Stimulated activated CD8-positive, alpha-beta memory T cell treated with anti-CD3 and anti-CD28 coated beads, Interleukin-4, amount 100 ng/mL, for 1 hour (primary cell): ENCODE measurements at places on chromosomes 7 and 10.

GRCh38 chr7:154647625-154648024 is 355.3 kb downstream of the PAXIP1 start:
- DNase-seq = no peak

DNA sequence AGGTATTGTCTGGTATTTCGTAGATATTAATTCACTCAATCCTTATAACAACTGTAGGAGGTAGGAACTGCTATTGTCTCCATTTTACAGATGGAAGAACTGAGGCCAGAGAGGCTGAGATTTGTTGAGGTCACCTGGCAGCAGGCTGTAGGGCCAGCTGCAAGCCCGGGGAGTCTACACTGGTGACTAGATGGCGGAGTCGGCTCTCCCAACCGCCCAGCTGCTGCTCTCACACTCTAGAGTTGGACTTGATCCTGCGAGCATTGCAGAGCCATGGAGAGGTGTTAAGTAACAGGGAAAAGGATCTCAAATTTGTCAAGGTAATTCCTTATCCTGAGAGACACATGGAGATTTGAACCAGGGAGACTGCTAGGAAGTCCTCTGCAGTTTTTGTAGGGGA is 124.1 kb downstream of the CAMK1D start:
- no peak for DNase-seq

- DNase-seq = no peak
Observed at GRCh38 chr10:87615856-87616255, 43.8 kb upstream of the PAPSS2 start.

DNA sequence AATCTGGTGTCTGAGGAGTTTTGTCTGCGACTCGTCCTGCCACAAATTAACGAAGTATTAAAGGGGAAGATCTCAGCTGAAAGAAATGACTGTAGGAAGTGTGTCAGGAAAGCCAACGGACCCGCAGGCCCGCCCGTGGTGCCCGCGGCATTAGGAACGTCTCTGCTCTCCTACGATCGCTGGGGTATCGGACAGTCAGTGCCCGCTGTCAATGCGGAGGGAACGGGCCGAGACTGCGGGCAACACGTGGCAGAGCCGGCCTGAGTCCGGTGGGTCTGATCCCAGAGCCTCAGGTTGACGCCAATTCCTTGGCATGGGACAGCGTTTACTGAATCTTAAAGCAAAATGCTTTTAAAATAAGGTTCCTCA is 128.7 kb downstream of the KBTBD2 start:
- DNase-seq = no peak

DNA sequence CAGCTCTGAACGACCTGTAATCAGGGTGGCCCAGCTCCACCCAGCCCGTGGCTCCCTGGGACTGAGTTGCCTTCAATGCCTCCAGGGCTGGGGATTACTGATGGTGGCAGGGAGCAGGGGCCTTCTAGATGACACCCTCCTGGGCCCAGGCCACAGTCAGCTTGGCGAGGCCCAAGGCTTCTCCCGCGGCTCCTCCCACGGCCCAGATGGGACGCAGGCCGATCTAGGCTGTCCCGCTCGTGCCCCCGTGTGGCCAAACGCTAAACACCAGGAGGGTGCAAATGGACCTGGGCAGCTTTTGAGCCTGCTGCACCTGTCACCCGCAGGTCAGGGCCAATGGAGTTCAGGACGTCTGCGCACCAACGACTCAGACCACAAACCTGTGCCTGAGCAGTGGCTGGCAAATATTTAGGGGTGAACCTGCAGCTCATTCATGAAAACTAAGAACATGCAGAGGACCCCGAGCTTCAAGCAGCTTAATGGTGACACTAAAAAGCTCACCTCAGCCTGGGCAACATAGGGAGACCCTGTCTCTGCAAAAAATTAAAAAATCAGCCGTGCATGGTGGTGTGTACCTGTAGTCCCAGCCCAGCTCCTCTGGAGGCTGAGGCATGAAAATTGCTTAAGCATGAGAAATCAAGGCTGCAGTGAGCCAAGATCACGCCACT is 43.2 kb downstream of the ASB13 start:
- peak; percentile 54 for DNase-seq

DNA sequence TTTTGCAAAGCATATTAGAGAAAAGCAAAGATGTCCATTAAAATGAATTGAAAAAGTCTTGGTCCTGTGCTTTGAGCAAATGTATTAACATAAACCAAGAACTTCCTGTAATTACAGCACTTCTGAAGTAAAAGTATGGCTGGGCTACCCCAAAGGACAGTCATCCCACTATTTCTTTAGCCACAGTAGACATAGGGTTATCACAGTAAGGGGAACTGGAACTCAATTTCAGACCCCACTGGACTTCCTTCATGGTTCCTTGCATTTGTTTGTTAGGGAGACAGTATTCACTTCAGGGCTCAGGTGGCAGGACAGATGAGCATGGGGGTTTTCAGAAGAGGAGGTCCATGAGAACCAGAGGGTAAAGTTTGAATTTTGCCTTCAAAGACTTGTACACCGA is 203.1 kb upstream of the PDE1C start:
- DNase-seq = no peak

GRCh38 chr7:34016876-34017275 is 111.5 kb downstream of the BMPER start:
- DNase-seq = no peak

DNA sequence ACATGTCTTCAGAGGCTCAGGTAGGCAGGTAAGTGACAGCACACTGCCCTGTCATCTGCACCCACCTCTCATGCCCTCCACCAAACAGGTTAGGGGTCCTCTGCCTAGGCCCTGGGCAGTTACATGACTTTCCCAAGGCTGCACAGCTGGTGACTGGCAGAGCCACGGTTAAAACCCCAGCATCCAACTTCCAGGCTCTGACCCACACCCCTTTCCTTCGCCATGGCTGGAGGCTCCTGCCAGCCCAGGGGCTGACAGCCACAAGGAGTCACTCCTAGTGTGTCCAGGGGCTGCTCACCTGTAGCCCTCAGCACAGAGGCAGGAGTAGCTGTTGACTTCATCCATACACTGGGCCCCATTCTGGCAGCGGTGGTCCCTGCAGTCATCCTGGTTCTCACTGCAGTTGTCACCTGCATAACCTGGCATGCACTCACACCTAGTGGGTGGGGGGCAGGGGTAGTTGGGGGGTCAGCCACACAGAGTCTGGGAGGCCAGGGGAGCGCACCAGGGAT is 175.0 kb downstream of the SLIT1 start:
- no peak for DNase-seq

DNA sequence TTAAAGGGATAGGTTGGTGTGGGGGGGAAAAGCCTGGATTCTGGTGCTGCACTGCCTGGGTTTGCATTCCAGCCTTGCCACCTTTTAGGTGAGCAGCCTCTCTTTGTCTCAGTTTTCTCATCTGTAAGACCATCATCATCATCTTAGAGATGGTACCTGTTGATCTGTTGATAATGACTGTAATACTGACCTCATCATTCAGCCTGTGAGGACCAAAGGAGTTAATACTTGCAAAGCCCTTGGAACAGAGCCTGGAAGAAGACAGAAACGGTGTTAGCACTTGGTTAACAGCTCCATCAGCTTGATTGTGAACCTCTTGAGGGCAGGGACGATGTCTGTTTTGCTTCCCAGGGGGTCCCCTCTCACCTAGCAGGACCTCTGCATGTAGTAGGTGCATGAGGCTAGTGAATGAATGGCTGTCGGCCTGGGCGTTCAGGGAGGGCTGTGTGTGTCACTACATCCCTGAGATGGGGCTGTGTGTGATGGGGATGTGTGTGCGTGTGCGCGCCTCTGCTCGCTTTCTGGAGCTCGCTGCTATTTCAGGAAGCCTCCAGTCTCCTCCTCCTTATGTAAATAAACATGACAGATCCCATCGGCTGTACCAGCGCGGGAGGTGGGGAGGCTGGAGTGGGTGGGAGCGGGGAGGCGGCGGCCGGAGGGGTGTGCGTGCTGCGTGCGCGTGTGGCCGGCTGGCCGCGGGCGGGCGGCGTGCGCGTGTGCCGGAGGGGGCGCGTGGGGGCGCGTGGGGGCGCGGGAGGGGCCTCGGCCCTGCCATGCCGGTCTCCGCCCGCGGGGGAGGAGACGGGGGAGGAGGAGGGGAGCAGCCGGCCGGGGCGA is 61.2 kb downstream of the NEURL1 start:
- no peak for DNase-seq

DNA sequence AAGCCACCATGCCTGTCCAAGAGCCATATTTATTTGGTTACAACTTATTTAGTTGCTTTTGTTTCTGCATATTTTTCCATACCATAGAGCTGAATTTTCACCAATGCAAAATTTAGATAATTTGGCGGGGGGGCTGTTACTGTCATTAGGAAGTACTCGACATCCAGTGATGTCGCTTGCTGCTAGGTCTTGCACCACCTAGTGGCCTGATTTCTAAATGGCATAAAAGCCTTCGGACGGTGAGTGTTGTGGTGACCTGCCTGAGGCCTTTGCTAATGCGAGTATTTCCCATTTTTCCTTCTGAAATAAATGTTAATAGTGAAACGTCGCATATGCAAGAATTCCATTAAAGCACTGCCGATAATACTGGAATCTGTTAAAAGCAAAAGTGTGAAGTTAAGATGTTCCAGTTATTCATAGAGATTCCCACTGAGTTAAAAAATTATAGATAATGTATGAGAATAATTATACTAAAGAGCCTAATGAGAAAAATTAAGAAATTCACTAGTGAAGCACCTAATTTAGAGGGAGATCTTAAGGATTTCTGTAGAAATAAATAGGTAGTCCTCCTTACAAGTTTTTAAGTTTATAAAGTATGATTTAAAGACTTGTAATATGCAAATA is 86.1 kb upstream of the DNAJB6 start:
- DNase-seq = peak; percentile 19

GRCh38 chr7:151035026-151035717 is 6.9 kb downstream of the ABCB8 start:
- no peak for DNase-seq

- no peak for DNase-seq
Observed at GRCh38 chr7:120997882-120998474, 9.5 kb downstream of the CPED1 start.

- no peak for DNase-seq
Observed at GRCh38 chr7:125547505-125547904, 617.9 kb upstream of the POT1 start.

DNA sequence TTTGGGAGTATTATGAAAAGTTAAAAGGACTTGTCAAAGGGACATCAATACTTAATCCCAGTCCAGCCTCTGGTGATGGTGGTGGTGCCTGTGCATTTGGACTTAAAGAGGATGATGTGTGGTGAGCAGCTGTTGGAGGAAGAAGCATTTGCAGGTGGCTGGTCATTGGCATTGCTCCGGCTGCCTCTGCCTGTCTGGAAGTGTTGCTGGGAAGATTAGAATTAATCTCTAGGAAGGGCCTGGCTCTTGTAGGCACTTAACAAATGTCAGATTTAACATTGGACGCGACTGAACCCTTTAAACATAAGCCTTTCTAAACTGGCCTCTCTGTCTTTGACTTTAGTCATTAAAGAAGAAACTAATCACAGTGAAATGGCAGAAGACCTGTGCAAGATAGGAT is 58.8 kb downstream of the FIGNL1 start:
- DNase-seq = no peak

DNA sequence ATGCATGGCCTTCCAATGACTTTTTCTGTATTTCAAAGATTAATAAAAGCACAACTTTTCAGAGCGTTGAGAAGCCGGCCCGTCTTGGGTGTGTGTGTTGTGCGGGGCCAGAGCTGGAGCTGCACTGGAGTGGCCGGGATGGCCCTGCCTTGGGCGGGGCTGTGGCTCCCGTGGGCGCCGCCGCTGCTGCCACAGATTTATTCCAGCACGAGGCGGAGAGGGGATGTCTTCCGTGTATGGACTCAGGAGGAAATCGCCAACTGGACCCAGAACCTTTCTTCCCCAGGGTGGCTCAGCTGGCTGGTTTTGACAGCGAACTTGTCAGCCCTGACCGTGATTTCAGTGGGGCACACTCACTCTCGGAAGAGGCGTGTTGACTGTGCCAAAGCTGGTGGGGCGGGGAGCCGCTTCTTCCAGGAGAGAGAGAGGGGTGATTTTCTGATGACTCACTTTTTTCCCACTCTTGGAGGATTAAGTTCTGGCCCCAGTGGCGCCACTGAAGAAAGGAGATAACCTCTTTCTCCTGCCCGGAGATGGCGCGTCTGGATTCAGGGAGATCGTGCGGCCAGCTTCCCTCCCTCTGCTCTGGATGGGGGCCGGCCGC is 72.4 kb downstream of the DNAJB6 start:
- DNase-seq = no peak

DNA sequence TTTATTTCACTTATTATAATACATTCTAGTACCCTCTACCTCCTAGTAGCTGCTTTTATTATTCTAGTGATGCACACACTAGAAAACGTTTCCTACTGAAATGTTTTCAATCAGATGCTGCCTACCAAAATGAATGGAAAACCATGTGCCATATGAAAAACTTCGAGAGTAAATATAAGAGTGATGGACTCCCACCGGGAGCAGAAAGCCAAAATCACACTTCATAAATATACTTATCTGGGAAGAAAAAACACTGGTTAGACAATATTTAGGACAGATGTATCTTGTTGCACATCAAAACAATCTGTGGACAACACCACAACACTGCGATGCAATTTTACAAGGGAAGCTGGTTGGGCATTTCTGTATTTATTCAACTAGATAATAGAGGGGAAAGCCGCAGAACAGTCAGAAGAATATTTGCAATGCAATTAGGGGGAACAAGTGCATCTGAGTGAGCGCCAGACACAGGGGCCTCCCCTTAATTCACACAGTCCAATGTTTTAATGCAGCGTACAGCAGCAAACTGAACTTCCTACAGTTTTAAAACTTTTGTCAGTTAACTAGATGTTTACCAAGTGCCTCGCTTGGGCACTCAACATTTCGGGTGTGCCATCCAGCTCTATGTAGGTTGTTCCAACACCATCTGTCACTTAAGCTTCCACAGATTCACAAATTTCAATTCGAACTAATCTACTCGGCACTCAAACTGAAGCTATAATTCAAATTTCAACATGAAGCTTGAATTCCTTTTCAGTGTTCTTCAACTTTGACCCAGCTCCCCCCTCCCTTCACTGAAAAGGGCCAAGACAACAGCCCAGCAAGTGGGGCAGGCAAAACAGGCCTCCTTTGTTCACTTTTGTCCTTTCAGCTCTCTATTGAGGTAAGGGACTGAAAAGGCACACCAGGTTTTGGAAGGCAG is 7.4 kb downstream of the NRCAM start:
- DNase-seq = no peak

DNA sequence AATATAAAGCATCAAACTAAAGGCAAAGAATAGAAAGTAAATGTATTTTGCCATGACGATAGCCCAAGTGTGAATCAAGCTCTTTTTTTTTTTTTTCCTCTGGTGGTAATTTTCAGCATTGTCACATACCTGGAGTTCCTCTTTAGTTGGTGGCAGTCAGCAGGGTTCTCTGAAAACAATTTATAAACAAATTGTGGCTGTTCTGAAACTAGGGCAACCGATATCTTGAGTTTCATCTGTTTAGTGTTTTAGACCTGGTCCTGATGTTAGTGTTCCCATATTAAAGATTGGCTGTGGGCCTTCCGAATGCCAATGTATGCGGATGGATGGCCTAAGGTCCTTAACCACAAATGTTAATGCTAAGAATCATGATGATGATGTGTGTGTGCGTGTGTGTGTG is 713.1 kb downstream of the GATA3 start:
- DNase-seq = no peak

GRCh38 chr10:89869180-89869579 is 167.8 kb downstream of the KIF20B start:
- no peak for DNase-seq

GRCh38 chr10:58937423-58937822 is 239.0 kb upstream of the PHYHIPL start:
- DNase-seq = no peak
